NCI-H524 treated with DMSO at 0.1 percent for 48 hours (cell line): ENCODE measurements at places on chromosomes 5 and 9.

GRCh38 chr5:167952278-167952995 lies 339.0 kb upstream of the WWC1 start:
- DNase-seq: no peak

DNA sequence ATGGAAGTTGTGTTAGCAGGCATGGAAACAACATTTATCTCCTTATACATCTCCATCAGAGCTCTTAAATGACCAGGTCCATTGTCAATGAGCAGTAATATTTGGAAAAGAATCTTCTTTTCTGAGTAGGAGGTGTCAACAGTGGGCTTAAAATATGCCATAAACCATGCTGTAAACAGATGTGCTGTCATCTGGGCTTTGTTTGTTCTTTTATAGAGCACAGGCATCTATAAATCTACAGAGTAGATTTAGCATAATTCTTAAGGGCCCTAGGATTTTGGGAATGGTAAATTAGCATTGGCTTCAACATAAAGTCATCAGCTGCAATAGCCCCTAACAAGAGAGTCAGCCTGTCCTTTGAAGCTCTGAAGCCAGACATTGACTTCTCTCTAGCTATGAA lies 7.7 kb upstream of the HRCT1 start:
- no peak for DNase-seq

DNA sequence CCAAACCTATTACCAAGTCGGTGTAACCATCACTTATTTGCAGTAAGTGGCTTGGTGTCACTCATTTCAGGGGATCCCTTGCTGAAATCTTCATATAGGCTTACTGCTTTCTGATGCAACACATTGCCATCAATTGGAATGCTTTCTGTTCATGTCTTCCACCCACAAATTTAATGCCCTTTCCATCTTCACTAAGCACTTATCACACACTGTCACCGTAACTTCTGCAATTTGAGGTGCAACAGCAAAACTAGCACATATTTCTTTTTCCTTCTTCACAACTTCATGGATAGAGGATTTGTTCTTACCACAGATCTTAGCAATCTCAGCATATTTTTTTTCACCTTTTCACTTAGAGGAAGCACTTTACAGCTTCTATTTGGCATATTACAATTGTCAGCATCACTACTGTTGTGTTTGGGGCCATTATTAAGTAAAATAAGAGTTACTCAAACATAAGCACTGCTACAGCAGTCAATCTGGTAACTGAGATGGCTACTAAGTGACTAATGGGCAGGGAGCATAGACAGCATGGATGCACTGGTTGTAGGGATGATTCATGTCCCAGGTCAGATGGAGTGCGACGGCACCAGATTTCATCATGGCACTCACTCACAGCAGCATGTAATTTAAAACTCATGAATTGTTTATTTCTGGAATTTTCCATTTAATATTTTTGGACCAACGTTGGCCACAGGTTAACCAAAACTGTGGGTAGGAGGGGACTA lies 70.1 kb downstream of the PIP5K1B start:
- DNase-seq: no peak

- no peak for DNase-seq
Measured at GRCh38 chr5:15021266-15022046, 149.9 kb upstream of the ANKH start.

DNA sequence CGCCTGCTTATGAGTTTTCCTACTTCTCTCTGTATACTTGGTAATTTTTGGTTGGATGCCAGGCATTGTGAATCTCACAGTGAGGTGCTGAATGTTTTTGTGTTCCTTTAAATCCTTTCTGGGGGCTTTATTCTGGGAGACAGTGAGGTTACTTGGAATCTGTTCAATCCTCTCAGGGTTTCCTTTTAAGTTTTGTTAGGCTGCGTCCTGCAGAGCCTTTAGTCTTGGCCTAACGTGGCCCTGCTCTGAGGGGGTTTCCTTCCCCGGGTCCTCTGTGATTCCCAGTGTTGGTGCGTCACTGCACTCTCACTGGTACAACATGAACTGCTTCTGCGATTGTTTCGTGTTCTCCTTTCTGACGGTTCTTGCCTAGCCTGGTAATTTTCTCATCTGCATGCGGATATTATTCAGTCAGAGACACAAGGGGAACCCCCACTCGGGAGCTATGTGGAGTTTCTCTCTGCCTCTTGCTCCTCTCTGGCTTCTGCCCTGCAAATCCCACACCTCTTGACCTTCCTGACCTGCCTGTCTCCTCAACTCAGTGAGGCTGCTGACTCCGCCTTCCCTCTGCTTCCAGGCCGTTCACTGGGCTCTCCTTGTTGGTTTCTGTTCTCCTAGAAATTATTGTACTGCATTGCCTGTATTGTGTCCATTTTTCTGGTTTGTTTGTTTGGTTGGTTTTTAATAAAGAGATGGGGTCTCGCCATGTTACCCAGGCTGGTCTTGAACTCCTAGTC lies 128.1 kb downstream of the DAB2IP start:
- DNase-seq: no peak

GRCh38 chr5:57836921-57837320 lies 354.3 kb upstream of the ACTBL2 start:
- no peak for DNase-seq

- no peak for DNase-seq
Measured at GRCh38 chr5:138985683-138986082, 110.5 kb upstream of the LRRTM2 start.

DNA sequence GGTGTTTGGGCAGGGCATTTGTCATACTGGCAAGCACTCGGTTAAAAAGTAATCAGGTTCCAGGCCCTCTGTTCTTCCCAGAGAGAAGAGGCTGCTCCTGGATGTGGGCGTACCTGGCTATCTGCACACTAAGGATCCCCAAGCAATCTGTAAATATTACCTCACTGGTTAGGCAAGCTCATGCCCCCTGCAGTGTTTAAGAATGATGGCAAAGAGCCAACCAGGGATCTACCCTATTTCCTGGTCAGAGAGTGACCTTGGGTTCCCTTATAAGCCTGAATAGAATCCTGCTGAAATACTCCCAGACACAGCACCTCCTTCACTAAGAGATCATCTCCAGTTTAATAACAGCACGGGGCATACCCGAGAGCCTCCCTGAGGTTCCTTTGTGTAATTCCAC lies 181.2 kb downstream of the PIK3R1 start:
- no peak for DNase-seq

- DNase-seq: no peak
Measured at GRCh38 chr5:136427426-136427825, 62.1 kb upstream of the TRPC7 start.

DNA sequence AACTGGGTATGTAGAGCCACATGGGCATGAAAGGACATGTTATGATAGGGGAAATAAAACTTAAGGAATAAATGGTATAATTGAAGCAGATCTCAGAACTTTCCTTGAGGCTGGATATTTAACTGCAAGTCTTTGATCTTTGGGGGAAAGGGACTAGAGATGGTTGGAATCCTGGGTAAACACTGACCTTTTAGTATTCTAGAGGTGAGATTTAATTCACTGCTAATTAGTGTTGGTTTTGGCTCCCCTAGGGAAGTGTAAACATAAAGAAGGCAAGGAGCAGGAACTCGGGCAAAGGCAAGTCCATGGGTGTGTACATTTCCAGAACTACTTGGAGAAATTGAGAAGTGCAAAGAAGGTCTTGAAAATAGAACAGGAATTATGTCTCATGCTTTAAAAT lies 16.6 kb downstream of the NIM1K start:
- DNase-seq: no peak

DNA sequence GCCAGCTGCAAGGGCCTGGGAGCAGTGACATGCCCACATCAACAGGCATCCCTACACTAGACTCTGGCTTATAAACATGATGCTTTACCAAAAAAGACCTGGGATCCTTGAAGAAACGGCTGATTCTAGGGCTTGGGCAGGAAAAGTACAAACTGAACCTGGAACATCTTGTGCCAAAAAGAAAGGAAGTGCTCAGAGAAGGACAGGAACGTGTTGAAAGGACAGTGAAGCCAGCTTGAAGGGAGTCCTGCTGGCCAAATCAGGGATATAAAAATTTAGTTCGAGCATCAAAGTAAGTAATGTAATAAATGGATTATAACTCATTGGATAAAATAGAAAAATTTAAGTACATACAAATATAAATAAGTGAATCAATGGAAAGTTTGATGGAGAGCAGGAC lies 58.1 kb downstream of the ALDH7A1 start:
- no peak for DNase-seq

GRCh38 chr5:167912941-167913665 lies 378.3 kb upstream of the WWC1 start:
- DNase-seq: no peak

GRCh38 chr5:66378407-66378806 lies 217.8 kb upstream of the MAST4 start:
- DNase-seq: no peak

GRCh38 chr9:33082128-33082527 lies 5.7 kb upstream of the SMU1 start:
- no peak for DNase-seq

DNA sequence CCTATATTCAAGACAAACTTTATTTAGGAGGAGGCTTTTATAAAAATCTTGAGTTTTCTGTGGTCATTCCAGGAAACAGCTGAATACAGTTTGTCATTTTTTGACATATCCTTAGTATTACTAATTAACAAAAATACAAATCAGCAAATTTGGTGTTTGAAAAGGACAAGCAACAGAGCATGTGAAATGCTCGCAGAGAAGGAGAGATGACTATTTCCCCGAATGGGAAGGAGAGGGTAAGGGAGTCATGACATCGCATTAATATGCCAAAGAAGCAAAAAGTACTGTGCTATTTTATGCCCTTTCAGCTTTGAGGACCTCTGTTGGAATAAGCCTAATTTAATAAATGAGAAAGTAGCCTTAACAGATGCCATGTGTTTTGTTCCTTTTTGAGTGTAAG lies 1.8 kb downstream of the SMIM15 start:
- no peak for DNase-seq

DNA sequence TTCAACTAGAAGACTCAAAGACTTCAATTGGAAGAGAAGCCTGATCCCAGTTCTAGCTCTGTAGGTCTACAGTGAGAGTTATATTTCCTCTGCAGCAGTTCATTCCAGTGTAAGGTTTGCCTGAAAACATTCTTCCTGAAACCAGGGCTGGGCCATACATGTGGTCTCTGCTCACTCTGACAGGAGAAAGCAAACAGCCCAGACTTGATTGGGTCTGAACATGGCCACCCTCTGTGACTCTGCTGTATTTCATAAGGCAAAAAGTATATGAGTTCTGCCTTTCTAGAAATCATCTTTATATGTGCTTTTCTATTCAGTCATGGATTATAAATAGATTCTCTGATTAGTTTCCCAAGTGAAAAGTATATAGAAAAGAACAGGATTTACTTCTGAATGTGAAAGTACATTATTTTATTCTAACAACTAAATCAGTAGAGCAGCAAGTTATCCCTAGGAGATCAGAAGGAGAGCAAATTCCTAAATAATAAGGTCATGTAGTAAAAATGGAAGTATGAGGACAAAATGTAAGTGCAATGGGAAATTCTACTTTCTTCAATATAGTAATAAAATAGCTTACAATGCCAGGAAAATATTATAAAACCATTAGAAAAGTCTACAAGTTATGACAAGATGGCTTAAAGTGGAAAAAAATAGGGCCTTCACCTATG lies 144.3 kb downstream of the EFNA5 start:
- DNase-seq: no peak

- no peak for DNase-seq
Measured at GRCh38 chr5:16595881-16596580, 20.8 kb downstream of the RETREG1 start.

DNA sequence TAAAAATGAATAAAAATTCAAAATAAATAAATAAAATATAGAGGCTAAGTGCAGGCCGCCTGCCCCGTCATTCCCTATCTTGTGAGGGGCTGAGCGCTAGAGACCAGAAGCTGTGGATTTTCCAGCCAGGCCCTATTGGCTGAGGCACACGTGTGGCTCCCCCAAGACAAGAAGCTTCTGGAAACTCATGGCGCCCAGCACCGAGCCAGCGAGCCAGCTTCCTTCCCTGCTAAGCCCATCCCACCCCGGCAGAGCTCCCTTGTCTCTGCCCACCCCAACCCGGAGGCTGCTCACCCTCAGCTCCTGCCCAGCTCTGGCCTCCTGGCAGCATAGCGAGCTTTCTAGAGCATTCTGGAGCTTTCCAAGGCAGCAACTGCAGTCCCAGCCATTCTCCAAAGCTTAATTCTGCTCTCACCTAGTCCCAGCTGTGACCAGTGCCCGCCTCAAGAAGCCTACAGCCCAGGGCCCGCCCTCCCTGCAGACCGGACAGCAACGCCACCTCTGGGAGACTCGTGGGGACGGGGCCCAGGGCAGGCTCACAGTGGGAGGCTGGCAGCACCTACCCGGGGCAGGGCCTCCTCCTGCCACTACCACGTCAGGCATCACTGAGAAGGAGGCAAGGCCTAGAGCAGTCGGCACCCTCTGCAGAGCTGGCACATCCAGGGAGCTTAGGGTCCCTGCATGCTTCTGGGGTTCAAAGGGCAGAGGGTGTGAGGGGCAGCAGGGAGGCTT lies 23.2 kb upstream of the TMEM250 start:
- DNase-seq: no peak

DNA sequence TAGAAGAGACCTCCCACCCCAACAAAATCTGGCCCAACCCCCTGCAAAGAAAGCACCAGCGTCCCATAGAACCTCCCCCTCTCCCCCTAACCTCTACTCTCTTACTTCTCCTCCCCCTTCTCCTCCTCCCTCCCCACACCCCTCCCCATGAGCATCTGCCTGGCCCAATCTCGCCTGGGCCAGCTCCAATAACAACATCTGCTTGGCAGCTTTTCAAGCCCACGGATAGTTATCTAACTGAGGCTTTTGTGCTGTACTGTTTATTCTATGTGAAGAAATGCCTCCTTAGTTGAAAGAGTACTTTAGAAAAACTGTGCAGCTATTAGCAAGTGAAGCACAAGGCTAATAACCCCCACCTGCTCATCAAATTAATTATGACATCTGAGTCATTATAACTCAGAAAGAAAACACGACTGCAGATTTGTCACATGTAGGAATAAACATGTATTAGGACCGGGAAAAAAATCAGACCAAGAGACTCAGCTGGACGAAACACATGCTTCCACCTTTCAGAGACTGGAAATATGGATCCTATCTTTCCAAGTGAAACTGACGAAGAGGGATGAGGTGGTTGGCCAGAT lies 42.8 kb downstream of the NFIB start:
- DNase-seq: peak; percentile 42

DNA sequence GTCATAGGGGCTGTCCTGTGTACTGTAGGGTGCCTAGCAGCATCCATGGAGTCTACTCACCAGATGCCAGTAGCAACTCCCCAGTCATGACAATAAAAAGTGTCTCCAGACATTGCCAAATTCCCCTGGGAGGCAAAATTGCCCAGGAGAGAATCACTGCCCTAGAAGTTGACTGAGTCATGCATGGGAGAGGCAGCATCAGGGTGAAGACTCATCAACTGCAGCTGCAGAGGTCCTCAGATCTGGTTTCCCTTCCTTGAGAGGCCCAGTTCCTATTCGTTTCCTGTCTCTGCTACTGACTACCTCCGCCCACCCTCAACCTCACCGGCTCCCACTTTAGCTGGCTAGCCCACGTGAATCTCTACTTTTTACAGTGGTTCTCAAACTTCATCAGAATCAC lies 88.6 kb upstream of the AGXT2 start:
- DNase-seq: no peak
